ENCODE measurements at places on chromosomes 3 and 15.

GRCh38 chr15:27127815-27128570 lies 157.0 kb downstream of the GABRG3 start:
- no peak for DNase-seq

DNA sequence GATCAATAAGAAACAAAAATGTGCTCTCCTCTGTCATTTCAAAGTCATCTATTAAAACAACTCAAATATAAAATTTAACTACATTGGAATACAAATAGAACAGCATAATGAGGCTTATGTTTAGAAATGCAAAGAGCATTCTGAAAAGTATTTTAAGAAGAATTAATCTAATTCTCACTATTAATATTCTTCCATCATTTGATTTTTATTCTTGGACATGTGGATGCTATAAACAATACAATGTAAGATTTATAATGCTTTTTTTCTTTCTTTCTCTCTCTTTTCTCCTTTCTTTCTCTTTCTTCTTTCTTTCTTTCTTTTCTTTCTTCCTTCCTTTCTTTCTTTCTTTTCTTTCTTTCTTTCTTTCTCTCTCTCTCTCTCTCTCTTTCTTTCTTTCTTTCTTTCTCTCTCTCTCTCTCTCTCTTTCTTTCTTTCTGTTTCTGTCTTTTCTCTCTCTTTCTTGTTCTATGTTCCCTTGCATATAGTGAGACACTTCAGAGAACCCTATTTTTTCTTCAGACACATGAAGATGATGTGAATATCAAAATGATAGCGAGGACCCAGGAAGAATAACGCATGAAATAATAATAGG lies 32.6 kb upstream of the MEIS2 start:
- DNase-seq: no peak

GRCh38 chr3:79534727-79535126 lies 233.1 kb downstream of the ROBO1 start:
- no peak for DNase-seq

- DNase-seq: peak; percentile 89
These were observed at the start of gene DVL3 for GRCh38 chr3:184154885-184155643. DVL3 (plus strand) TSS chr3:184155377; CDS start chr3:184155636, 259 bp downstream.

GRCh38 chr3:157201648-157202278 lies 41.8 kb upstream of the CCNL1 start:
- DNase-seq: peak; percentile 13

Data from urothelium cell line (cell line).